ENCODE measurements at places on chromosomes 7 and 10.

GRCh38 chr10:52128056-52128683 lies 185.9 kb upstream of the DKK1 start:
- DNase-seq: no peak

DNA sequence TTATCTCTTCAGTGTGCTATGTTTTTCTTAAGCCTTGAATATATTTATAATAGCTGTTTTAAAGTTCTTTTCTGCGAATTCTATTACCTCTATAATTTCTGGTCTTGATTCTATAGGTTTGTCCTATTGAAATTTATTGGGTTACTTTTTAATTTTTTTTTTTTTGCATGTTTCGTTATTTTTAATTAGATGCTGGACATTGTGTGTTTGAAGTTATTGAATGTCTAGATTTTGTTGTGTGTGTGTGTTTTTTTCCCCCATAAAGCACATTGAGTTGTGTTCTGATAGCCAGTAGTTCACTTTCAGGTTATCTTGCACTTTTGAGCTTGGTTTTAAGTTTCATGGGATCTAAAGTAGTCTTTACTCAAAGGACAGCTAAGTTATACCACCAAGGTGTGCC lies 394.9 kb downstream of the RPS24 start:
- DNase-seq: no peak

DNA sequence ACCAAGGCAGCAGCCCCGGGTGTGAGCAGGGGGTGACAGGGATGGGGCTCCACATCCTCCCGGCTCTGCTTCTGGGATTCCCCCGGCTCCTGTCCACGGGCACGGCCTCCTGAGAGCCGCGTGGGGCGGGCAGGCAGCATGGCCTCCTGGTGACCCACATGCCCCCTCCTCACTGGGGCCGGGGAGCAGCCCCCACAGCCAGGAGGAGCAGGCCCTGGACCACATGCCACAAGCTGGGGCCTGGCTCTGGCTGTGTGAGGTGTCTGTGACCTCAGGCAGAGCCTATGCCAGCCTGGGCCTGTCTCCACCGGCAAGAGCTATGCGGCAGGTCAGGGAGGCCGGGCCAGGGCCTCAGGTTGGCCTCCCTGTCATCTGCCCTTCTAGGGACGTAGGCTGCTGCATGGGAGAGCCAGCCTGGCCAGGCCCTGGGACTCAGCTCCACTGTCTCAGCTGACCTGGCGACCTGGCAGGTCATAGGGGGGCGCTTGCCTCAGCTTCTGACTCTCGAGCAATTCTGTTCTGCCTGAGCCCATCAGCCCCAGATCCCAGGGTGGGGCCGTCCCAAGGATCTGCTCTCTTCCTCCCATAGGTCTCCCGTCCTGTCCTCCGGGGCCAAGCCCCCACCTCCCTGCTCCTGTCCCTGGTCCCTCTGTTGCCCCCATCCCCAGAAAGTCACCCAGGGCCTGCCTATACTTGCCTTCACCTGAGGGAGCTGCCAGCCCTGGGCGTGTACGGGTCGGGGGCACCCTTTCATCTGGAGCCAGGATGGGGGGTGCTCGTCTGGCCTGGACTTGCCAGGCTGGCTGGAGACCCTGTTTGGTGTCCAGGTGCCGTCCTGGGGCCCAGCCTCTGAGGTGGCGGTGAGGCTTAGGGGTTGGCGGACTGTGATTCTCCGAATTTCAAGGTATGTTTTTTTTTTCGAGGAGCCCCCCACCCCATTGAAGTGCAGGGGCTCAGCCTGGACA lies 3.9 kb upstream of the TMEM184A start:
- DNase-seq: no peak

GRCh38 chr10:16001581-16001980 lies 141.3 kb upstream of the MINDY3 start:
- no peak for DNase-seq
